ENCODE measurements at places on chromosomes 2 and 18.

GRCh38 chr2:152791979-152792378 is 73.6 kb downstream of the ARL6IP6 start:
- DNase-seq = no peak

DNA sequence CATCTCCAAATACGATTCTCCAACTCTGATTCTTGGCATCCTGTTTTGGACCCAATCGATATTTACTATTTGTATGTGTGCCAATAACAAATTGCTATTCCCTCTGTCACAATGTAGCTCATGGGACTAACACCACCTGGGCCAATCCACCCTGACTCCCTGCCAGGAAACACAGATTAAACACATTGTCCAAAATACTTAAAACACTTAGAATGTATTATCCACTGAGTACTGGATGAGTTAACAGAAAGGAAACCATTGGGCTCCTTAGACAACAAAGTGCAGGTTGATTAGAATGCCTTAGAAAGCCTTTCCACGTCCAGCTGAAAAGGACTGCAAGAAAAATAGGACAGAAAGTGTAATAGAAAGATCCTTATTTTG is 79.4 kb upstream of the ARHGAP28 start:
- no peak for DNase-seq

- no peak for DNase-seq
Measured at GRCh38 chr2:5230855-5231254, 461.3 kb upstream of the SOX11 start.

DNA sequence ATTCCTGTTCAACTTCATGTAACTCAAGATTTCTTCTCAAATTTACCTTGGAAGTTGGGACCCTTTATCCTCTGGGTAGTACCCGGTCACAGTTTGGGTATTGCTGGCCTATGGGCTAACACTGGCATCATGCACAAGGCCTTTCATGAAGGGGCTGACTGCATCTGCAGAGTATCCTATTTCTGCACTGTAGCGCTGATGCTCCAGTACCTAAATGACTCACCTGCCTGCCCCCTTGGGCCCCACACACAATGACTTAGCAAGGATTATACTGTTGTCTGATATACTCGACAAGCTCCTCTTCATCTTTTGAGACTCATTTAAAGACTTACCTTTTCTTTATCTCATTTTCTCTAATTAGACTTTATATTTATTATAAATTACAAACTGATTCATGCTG is 39.9 kb downstream of the DNAH6 start:
- no peak for DNase-seq

DNA sequence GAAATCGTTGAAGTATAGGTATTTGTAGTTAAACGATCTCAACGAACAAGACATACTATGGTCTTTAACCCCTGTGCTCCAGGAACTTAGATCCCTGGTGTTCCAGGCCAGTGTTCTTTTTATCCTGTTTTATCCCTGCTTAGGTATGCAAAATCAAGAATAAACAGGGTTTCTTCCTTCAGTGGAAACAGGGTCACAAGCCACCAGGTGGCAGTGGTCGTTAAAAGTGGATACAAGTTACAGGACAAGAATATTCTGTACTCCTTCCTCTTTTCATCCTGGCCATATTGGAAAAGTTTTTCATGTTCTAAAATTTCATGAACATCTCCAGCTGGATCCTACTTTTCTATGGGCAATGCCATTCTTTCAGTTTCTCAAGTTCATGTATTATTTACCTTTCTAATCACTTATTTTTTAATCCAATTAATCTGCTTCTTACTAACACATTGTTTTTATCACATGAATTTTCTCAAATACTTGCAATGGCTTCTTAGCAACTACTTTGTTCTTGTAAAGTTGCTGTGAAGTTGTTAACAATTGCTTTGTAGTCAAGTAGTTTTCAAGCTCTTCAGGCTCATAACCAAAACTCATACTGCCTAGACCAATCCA is 16.4 kb upstream of the HNMT start:
- peak; percentile 80 for DNase-seq

DNA sequence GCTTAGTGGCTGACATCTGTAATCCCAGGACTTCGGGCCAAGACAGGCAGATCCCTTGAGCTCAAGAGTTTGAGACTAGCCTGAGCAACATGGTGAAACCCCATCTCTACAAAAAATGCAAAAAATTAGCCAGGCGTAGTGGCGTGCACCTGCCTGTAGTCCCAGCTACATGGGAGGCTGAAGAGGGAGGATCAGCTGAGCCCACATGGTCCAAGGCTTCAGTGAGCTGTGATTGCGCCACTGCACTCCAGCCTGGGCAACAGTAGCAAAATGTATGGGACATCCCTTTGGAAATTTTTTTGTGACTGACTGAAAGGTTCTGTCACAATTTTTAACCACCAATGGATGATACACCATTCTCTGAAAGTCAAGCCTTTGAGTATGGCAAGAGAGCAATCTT is 6.3 kb upstream of the COLEC12 start:
- no peak for DNase-seq

DNA sequence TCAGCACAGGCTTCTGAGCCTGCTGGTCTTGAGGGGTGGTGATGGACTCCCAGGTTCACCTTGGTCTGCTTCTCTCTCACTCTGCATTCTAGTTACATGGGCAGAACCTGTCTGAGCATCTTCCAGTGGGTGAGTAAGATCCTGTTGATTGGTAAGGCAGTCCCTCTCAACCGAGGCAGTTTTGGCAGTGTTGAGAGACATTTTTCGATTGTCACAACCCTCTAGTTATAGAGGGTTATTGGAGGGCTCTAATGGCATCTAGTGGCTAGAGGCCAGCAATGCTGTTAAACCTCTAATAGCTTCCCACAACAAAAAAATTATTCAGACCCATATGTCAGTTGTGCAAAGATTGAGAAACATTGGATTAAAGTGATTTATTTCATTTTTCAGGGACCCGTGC is 9.3 kb upstream of the MGAT5 start:
- no peak for DNase-seq

DNA sequence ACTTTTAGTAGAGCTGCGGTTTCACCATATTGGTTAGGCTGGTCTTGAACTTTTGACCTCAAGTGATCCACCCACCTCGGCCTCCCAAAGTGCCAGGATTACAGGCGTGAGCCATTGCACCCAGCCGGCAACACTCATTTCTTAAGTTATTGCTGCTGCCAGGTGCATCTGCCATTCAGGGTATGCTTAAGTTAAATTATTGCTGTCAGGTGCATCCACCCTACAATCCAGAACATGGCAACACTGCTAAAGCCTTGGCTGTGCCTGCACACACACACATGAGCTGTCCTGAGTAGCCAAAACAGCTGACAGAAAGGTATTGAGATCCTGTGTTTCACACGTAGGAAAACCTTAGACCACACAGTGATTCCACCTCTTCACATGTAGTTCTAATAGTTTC is 148.2 kb downstream of the FAM161A start:
- no peak for DNase-seq

- peak; percentile 64 for DNase-seq
Measured at GRCh38 chr2:150610670-150611279, 123.3 kb upstream of the RND3 start.

- DNase-seq = no peak
Measured at GRCh38 chr2:110126906-110127305, 11.3 kb upstream of the MALL start.

GRCh38 chr2:29186817-29187216 is 71.6 kb downstream of the CLIP4 start:
- DNase-seq = no peak

DNA sequence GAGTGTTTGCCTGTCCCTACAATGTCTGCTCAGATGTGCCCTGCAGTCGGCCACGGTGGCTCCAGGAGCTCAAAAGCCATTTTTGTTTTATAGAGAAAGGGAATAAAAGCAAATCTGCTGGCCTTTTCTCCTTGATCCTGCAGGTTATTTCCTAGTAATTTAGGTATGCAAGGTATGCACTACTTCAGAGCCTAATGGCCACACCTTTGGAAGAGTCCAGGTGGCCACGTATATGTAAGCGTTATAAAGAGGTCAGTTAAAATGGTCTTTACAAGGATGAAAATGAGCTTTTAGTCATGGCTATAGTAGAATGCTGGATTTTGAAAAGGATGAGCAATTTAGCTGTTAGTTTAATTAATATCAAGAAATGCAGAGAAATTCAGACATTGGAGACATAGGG is 81.7 kb downstream of the ARHGEF33 start:
- DNase-seq = no peak

DNA sequence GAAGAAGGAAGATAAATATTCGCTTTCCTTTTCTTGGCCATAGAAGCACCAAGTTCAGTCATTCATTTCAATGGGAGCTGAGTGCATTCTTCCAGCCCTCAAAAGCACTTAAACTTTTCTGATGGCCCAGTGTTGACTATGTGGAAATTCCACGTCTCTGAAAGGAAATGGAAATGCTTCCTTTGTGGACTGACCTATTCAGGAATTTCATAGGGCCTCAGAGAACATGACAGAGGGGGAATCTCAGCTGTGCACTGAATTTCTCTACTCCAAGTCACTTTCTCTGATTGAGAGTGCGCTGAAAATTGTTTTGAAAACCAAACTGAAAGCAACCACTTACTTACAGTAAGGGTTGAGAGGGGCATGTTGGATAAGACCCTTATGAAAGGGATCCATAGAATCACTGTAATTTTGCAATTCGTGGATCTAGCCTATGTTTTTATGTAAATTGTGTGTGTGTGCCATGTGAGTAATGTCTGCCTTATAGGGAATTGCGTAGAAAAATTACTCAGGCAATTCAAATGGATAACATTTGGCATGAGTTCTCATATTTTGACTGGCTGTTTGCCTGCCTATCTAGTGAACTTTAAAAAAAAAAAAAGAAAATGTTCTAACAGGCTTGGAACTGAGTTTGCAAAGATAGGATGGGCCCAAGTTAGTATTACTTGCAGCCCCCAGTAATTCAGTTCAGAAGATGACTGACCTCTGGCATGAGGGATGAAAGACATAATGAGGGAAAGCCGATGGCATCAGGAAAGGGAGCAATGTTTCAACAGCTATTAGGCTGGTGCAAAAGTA is 437.0 kb downstream of the PTPRM start:
- peak; percentile 56 for DNase-seq

Data from iris pigment epithelial cell (primary cell).